ENCODE measurements at places on chromosomes 3 and 15.

GRCh38 chr3:39147711-39148434 lies 5.5 kb downstream of the CSRNP1 start:
- no peak for DNase-seq

- no peak for DNase-seq
These were observed 880.1 kb upstream of the NR2F2 start for GRCh38 chr15:95450413-95450812.

DNA sequence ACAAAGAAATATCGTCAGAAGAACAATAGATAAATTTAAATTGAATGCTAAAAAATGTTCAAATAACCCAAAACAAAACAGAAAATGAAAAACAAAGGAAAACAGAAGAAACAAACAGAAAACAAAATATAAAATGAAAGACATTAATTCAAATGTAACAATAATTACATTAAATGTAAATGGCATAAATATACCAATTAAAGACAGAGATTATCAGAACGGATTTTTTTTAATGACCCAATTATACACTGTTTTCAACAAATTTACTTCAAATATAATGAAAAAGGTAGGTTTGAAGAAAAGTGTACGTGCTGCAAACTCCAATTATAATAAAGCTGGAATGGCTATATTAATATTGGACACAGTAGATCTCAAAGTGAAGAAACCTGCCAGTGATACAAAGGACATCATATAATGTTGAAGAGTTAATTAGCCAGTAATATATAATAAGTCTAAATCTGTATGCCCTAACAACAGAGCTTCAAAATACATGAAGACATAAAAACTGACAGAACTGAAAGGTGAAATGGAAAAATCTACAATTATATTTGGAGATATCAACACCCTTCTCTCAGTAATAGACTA lies 193.8 kb downstream of the ZBTB20 start:
- no peak for DNase-seq

DNA sequence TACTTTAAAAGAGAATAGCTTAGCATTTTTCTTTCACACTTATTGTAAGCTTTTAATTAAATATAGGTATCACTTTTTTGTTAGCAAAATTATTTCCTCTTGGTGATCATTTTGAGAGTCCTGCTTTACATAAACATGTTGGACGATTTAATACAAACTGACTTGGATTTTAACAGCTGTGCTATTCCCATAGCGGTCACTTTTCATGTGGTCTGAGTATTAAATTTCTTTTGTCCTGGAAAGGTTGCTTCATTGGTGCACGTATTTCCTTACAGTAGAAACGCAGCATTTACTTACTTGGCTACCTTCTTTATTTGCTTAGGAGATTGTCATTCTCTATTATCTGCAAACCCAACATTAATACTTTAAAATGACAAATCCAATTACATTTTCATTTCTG lies 109.4 kb downstream of the ATG7 start:
- DNase-seq: no peak

DNA sequence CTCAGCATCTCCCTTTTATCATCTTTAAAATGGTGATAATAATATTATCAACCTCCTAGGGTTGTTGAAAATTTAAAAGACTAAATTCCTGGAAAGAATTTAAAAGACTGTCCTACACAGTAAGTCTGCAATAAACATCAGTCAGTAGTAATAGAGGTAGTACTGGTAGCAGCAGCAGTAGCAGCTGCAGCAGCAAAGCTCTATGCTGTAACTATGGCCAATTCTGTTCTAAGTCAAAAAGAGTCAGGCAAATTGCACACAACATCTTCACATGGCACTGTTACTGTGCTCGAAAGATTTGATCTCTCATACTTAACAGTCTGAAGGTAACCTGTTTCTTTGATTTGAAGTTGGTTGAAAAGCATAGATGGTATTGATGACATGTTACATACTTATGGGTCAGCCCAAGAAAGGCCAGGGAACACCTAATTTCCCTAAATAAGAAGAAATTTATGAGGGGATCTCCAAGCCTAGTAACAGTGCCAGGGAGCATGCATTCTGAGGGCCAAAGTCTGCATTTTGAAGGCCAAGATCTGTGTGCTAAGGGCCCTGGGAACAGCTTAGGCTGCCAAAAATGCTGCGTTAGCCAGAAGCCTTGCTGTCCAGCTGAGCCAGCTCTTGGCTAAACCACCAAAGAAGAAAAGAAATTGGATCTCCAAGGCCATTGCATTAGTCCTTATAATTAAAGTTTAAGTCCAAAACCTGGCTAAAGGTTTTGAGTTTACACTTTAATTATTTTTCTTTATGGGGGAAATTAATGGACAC lies 68.2 kb downstream of the SIDT1 start:
- DNase-seq: no peak

DNA sequence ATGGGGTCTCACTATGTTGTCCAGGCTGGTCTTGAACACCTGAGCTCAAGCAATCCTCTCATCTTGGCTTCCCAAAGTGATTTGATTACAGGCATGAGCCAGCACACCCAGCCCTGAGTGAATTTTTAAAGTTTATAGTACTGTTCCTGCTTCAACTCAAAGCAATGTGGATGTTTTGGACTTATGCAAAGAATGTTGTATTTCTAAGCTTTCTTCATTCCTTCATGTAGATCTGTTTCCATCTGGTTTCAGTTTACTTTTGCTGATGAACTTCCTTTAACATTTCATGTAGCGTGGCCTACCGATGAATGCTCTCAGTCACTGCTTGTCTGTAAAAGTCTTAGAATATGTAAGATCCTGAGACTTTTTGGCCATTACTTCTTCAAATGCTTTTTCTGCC lies 23.2 kb downstream of the NRG4 start:
- DNase-seq: no peak

DNA sequence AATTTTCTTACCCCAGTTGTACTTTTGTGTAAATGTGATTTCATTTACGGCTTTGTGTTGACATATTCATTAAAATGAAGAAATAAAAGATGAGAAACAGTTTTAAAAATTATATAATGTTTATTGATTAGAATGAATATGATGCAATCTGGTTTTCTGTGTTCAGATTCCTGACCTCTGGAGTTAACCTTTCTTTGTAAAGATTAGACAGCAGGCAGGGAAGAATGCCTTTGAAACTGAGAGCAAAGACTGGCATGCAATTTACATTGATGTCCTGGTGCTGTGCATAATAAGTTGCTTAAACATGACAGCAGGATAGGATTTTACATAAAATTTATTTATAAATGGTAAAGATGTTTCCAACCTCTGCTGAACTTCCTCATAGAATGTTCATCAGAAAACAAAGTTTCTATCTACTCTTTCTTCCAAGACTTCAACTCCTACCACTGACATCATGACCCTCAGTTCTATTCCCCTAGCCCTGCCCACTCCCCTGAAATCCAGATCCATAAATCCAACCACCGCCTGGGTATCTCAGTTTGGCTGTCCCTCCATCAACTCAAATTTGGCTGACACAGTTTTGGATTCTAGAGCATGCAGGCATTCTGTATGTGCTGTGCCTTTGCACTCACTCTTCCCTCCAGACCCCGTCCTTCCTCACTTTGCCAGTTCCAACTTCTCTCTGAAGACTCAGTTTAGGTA lies 1.7 kb downstream of the HGD start:
- no peak for DNase-seq

DNA sequence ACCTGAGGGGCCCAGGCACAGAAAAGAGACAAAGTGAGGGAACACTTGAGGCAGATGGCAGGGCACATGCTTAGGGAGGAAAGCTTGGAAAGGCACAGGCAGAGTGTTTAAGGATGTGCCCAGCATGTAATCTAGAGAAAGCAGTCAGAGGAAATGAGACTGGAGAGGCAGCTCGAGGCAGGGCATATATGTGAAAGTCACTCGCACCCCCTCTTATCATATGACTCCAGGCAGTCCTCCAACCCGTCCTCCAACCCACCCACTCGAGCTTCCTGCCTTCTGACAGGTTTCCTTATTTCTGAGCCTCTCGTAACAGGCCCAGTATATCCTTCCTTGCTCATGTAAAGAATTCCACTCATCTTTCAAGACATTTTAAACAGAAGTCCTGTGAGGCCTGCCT lies 294.0 kb downstream of the SOX2 start:
- DNase-seq: no peak

Measured in activated CD4-positive, alpha-beta T cell treated with anti-CD3 and anti-CD28 coated beads for 24 hours (primary cell).